ENCODE measurements at places on chromosomes 12 and 14.

DNA sequence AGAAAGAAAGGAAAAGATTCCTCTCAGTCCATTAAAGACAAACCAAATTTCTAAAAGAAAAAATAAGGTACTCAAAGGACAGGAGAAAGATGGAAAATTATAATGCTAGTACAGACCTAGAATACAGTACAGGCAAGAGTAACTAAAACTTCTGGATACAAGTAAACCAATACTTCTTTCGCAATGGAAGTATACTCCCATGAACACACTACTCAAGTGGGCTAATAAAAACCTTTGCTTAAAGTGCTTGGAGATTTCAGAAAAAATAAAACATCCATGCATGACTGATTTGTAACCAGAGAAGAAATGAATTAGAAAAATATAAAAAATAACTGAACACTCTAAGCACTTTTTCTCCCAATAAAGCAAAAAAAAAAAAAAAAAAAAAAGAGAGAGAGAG lies 3.5 kb downstream of the ZBTB25 start:
- DNase-seq = no peak

- DNase-seq = no peak
Measured at GRCh38 chr14:103949131-103949790, 6.9 kb upstream of the RD3L start.

DNA sequence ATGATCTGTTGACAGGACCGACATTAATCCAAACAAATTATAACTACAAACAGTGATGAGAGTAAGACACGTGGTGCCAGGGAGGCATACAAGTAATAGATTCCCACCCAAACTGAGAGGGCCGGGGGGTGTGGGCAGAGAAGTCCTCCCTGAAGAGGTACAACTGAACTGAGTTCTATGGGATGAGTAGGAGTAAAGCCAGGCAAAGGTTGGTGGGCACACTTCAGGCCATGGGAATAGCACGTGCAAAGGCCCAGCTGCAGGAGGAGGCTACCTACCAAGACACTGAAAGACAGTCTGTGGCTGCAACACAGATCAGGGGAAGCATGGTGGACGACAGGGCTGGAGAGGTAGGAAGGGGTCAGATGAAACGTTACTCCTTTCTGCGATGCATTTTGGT lies 22.0 kb upstream of the VWF start:
- DNase-seq = no peak

DNA sequence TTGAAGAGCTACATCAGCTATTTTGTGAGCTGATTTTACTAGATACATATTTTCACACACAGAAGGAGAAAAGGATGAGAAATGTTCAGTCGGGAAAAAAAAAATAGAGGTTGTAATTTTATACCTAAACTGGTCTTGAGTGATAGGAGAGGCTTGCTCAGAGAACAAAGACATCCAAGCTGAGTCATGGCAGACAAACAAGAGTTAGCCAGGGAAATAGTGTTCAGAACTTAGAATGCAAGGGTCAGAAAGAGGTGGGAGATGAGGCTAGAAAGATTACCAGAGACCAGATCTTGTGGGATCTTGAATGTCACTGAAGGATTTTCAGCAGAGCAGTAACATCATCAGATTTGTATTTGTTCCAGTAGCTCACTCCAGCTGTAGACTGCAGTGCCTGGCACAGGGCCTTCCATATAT lies 121.9 kb upstream of the ATF1 start:
- peak; percentile 51 for DNase-seq

DNA sequence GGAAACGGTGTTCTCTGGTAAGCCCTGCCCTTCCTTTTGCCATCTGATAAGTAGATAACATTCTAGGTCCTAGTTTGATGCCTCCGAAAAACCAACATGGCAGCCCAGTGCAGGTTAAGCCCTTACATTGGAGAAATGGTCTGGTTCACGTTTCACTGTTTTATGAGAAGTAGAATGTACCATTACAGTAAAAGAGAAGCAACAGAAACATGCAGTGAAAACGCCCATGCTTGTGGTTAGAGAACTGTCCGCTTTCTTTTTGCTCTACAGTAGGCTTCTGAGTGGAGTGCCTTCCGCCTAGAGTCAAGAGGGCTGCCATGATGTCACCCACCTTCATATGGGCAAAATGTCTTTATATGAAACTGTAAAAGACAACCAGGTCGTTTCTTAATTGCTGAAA lies 190.4 kb upstream of the BCL2L14 start:
- peak; percentile 79 for DNase-seq

GRCh38 chr14:79831195-79831892 lies 380.0 kb downstream of the DIO2 start:
- no peak for DNase-seq

GRCh38 chr12:21942377-21942703 lies 1.1 kb upstream of the ABCC9 start:
- DNase-seq = no peak

- no peak for DNase-seq
Measured at GRCh38 chr12:49154221-49154620, 23.0 kb upstream of the TUBA1B start.

GRCh38 chr12:132620113-132620898 lies 1.7 kb downstream of the P2RX2 start:
- DNase-seq = no peak

- no peak for DNase-seq
Measured at GRCh38 chr12:80636832-80637231, 70.6 kb upstream of the MYF6 start.

DNA sequence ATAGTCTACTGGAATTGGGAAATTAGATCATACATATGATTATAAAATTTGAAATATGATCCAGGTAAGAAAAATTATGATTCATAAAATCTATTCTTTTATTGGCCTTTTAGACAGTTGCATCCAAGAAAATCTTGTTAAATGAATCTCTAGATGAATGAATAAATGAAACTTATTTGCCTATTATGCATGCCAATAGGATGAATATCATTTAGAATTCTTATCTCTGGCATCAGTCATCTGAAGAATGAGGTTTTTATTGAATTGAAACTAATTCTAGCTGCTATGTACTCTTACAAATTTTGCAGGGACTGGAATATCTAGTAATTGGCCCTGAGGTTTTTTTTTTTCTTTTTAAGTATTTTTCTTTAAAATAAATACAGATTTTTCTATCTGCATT lies 475.5 kb downstream of the NAV3 start:
- no peak for DNase-seq

DNA sequence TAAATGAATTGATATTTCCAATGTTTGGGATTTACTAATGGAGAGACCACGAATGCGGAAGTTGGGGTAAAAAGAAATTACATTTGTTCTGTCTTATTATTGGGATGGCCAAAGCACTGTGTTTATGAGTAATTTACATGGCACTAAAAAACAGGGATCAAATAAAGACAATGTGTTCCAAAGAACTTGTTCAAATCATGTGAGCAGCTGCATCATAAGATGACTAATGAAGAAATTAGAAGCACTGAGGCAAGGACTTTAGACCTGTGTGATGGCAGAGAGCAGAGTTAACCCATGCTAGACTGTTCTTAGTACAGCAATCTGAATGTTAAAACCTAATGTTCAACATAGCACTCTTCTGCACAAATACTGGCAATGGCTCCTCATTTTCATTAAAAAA lies 34.3 kb upstream of the DCN start:
- no peak for DNase-seq

DNA sequence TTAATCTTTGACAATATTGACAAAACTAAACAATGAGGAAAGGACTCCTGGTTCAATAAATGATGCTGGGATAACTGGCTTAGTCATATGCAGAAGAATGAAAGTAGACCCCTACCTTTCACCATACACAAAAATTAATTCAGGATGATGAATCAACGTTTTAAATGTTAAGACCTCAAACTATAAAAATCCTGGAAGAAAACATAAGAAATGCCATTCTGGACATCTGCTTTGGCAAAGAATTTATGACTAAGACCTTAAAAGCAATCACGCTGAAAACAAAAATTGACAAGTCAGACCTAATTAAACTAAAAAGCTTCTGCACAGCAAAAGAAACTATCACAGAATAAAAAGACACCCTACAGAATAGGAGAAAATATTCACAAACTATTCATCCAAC lies 97.4 kb downstream of the LMNTD1 start:
- no peak for DNase-seq

DNA sequence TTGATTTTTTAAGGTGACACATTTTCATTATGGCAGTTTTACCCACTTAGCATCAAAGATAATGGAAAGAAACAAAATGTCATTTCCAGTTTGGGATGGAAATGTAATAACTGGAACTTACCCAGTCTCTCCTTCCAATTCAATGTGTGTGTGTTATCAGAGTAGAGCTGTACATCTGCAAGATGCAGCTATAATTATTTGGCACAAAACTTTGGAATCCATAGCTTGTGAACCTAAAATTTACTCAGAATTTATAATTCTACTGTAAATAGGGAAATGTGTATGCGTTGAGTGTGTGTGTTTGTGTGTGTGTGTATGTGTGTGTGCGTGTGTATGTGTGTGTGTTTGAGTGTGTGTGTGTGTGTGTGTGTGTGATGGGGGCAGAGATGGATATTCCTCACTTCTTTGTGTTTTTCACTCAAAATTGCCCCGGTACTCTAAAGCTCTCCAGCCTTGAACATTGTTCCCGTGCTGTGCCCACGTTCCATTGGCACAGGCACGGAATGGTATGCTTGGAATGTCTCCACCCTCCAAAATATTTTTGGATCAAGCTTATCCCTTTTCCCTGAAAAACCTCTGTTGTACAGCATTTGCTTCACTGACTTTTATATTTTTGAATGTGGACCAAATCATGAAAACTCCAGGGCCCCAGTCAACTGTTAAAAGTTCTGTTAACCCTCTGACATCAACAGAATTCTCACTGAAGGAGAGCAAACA lies 150.2 kb upstream of the BMP4 start:
- no peak for DNase-seq

DNA sequence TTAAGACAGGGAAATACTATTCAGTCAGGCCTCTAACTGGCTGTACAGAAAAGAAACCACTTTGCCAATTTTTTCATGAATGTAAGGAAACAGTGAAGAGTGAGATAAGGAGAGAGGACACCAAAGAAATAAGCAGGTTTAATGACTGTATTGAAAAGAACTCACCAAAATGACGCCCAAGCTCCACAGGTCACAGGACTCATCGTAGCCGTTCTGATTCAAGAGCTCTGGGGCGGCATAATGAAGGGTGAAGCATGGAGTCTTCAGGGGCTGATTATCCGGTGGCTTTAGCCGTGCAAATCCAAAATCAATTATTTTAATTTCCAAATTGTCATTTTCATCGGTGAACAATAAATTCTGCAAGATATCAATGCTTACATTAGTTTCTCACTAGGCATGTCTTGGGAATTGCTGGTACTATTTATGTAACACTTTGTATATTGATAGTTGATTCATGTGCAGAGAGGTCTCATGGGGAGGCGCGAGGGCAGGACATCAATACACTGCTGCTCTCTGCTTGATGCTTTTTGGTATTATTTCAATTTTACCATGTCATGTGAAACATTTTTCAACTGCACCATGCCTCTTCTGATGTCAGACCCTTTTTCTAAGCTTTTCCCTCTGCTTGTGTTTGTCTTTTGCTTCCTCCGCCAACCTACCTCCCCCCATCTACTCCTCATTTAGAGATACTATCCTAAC lies 74.2 kb upstream of the TTC7B start:
- DNase-seq = peak; percentile 31

GRCh38 chr12:44431647-44432343 lies 444.3 kb downstream of the NELL2 start:
- no peak for DNase-seq

GRCh38 chr12:65427646-65428045 lies 149.2 kb downstream of the MSRB3 start:
- DNase-seq = no peak

- no peak for DNase-seq
Measured at GRCh38 chr14:90455100-90455571, 58.3 kb downstream of the CALM1 start.

GRCh38 chr12:12141000-12141399 lies 70.3 kb downstream of the BCL2L14 start:
- no peak for DNase-seq

GRCh38 chr12:118842866-118843265 lies 138.5 kb upstream of the SRRM4 start:
- DNase-seq = no peak
